Activated CD4-positive, alpha-beta T cell treated with anti-CD3 and anti-CD28 coated beads, Interleukin-2, amount 50 U/mL, for 48 hours (primary cell): ENCODE measurements at places on chromosomes 16 and 17.

- DNase-seq: peak; percentile 23
These were observed at the start of gene HAP1 for GRCh38 chr17:41734139-41734948. HAP1 (minus strand) TSS chr17:41734643; CDS start chr17:41734634, 9 bp downstream.

DNA sequence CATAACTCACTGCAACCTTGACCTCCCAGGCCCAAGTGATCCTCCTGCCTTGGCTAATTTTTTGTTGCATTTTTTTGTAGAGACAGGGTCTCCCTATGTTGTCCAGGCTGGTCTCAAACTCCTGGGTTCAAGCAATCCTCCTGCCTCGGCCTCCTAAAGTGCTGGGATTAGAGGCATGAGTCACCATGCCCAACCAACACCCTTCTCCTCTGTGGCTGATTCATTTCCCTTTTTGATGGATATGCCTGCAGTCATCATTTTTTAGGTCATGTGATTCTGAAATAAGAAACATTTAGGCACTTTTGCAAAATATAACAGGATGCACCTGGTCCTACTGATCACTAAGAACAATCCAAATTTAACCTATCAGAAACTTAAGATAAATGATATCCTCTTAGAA lies 44.0 kb upstream of the YPEL2 start:
- no peak for DNase-seq

- DNase-seq: no peak
These were observed 131.9 kb downstream of the NPIPB5 start for GRCh38 chr16:22642416-22643088.

DNA sequence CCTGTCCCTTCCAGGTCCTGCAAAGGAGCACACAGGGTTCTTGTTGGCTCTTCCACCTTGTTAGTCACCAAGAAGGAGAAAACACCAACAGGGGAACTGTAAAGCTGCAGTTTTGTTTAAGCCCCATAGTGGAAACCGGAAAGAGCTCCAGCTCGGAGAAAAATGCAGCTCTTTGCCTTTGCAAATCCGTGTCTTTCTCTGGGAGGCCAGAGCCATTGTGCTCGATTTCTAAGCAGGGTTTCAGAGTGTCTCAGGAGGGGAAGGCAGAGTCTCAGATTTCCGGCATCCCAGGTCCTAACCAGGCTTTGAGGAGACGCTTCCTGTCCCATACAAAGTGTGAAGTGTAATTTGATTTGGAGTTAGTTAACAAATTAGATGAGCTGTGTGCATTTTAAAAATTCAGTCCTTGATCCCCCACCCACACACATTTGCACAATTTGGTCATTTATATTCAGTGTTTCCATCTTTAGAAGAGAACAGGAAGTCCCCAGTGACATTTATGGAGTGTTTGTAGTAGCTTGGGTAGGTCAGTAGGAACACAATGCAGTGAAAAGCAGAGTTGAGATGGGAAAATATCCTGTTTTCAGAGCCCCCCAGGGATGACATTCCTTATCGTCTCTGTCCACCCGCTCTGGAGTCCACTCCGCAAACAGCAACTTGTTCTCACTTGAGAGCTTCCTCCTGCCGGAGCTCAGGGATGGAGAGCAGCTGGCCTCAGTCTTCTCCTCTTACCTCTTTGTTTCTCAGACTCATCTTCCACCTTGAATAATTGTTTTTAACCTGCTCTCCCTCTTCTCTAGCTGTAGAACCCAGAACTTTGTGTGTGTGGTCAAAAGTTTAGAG lies 331.9 kb downstream of the SEC14L1 start:
- peak; percentile 59 for DNase-seq

DNA sequence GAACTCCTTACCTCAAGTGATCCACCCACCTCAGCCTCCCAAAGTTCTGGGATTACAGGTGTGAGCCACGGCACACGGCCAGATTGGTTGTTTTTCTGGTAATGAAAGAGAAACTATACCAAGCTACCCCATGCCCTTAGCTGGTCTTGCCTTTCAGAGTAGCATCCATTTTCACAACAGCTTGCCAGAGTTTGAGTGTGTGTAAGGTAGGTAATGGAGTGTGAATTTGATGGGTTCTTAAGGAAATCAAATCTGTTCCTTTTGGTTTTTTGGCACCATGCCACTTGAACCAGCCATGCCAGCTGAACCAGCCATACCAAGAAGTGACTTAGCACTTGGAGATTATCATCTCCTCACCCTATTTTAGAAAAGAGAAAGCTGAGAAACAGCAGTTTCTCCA lies 5.1 kb downstream of the CALCOCO2 start:
- DNase-seq: no peak

- DNase-seq: no peak
These were observed 17.2 kb upstream of the SMG1 start for GRCh38 chr16:18943414-18943813.
